ENCODE measurements at places on chromosomes 7 and 10. TPM values are rescaled to one million over a fixed set of nuclear protein-coding genes. Genes with fewer than 3 reads are reported as not detected.

- peak; percentile 30 for DNase-seq
Observed at GRCh38 chr7:157457355-157458253, 120.8 kb downstream of the DNAJB6 start.

GRCh38 chr10:58856508-58857240 is 319.8 kb upstream of the PHYHIPL start:
- DNase-seq = peak; percentile 52

- no peak for DNase-seq
Observed at GRCh38 chr7:45653209-45653907, 79.2 kb downstream of the ADCY1 start.

DNA sequence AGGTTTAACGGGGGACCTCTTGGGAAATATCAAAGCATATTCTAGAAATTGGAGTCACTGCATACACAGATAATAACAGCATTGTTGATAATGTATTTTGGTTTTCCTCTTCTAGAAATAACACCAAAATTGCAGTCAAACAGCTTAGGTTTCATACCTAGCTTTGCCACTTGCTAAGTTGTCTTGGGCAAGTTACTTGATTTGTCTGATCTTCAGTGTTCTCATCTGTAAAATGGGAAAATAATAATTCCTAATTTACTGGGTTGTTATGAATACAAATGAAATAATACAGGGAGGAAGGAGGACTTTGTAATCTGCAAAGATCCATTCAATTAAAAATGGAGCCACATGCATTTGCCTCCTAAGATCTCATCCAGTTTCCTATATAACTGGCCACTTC is 20.3 kb upstream of the NUP205 start:
- DNase-seq = no peak

DNA sequence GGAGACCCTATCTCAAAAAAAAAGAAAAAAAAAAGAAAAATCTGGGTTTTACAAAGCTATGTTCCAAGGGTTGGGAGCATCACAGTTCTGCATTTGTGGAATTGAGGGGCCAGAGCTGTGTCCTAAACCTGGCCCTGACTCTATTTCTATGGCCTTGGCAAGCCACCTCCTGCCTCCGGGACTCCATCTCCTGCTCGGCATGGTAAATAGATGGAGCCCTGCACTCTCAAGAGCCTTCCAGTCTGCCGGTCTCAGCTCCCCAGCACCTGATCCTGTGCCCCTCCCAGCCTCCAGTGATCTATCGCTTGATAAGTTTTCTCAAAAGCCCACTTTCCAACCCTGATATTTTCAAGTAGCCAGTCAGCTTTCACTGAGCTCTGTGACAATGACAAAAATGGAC is 43.0 kb downstream of the KCNH2 start:
- DNase-seq = no peak

GRCh38 chr7:1521456-1521855 is 9.0 kb upstream of the MAFK start:
- no peak for DNase-seq

DNA sequence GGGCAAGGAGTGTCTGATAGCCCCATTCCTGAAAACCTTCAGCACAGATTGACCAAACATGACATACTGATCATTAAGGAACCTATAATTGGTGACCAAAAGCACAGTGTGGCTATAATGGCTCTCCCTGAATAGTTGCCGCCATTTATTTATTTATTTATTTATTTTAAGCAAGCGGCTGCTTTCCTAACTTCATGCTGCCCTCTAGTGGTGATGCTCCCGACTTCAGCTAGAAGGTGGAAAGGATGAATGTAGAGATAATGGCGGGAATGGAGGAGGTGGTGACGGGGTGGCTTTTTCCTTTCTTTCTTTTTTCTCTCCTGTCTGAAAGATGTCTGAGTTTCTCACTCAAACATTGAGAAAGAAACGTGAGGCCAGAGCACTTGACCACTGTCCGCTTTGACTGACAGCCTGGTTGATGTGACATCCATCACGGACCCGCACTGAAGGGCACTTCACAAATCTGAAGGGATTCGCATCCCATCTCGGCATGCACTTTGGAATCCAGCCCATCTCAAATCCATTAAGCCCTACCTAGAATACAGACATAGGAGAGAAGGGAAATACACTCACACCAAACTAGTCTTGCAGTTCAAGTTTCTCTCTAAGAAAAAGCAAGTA is 1090.1 kb downstream of the KCNMA1 start:
- DNase-seq = peak; percentile 89

The ZMIZ2 gene
- 7.6 TPM for total RNA-seq

DNA sequence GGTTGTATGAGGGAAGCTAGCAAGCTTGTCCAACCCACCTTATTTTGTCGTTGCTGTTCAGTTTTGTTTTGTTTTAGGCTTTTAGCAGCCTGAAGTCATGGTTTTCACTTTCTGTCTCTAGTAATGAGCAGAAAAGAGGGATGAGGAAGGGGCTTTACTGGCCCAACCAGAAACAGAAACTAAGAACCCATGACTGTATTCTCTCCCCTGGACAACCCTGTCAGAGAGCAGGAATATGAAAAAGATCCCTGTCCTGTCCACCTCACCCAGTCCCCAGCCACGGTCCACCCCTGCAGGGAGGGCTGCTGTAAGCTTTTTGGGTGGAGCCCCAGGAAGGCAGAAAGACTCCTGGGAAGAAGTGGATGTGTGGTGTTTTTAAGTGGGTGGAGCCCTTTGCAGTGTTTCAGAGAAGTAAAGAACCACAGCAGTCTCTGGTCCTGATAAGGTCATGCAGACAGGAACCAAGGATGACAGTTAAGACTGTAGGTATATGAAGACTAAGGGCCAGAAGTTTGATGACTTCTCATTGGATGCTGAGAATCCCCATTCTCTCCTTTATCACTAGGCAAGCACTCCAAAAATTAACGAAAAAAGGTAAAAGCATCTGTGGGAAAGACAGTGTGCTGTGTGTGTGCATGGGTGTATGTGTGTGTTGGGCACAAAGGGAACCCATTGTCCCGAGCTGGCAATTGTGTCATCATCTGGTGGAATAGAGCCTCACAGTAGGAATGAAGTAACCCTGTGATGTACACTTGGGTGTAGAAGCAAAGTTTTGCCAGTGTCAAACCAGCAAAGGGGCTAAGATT is 13.8 kb downstream of the MRPL32 start:
- no peak for DNase-seq

DNA sequence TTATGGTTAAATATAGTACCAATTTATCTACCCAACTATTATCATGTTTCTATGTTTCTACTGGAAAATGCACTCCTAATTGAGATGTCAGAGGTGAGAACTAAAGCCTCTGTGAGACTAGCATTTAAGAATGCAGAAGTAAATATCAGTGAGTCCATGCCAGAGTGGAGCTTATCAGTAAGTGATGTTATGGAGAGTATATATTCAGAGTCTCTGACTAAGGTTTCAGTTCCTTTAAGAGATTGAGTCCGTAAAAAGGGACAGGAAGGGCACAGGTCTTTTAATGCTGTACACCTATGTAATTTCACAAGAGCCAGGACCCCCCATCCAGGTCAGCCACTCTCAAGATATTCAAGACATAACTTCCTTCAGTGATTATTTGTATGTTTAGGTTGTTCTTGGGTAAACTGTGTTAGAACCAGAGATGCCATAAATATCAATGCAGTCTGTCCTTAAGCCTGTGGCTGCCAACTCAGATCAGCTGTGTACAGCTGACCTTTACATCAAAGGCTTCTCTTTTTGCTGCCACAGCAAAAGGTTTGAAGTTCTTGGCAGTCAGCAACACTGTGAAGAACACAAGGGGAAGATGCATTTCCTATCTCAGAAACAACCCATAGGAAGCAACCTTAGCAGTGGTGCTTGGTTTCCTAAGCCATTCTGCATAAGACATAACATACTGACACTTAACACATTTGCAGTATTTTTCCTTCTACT is 244.8 kb downstream of the BICC1 start:
- no peak for DNase-seq

The CPVL gene
- 56.6 TPM for total RNA-seq

- no peak for DNase-seq
Observed at GRCh38 chr10:110258542-110258941, 46.2 kb downstream of the SMNDC1 start.

- DNase-seq = no peak
Observed at GRCh38 chr10:16632996-16633395, 111.3 kb upstream of the C1QL3 start.

DNA sequence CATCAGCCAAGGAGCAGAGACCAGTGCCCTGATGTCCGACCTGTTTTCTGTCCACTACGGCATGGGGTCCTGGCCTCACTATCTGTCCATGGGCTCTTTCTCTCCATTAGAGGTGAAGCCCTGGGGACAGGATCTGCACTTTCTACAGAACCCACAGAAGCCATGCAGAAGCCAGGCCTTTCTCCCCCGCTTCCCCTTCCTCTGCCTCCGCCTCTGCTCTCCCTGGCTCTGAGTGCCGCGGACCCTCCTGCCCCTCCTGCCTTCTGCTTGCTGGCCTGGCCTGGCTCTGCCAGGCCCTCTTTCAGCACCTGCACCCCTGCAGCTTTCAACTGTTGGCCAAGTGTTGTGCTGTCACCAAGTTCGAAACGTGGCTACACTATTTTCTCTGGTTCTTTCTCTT is 439.8 kb upstream of the ZMIZ1 start:
- DNase-seq = no peak

The TRDMT1 gene
- total RNA-seq = 26.4 TPM

- DNase-seq = no peak
Observed at GRCh38 chr10:76997631-76998030, 640.0 kb downstream of the KCNMA1 start.

The RARRES2 gene
- 0.19 TPM for total RNA-seq

DNA sequence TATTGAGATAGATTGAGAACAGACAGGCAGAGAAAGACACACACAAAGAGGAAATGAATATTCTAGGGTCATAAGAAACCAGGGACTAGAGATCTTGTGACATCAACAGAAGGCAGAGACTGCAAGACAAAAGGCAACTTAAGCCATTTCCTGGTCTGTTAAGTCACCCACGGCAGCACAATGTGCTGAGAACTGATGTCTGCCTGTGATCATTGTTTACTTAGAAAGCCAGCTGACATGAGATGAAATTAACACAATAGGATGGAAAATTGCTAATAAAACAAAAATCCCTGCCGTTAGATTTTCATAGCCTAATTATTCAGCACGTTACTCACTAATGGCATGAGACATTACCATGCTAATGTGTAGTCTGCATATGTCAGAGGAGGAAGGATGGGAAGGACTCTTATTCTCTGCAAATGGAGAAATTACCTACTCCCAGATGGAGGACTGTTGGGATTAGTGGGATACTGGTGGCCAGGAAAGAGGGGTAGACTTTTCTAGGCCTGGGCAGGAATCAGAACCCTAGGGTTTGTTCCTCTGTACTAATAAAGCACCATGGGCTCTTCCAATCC is 191.3 kb upstream of the PODXL start:
- DNase-seq = peak; percentile 25

DNA sequence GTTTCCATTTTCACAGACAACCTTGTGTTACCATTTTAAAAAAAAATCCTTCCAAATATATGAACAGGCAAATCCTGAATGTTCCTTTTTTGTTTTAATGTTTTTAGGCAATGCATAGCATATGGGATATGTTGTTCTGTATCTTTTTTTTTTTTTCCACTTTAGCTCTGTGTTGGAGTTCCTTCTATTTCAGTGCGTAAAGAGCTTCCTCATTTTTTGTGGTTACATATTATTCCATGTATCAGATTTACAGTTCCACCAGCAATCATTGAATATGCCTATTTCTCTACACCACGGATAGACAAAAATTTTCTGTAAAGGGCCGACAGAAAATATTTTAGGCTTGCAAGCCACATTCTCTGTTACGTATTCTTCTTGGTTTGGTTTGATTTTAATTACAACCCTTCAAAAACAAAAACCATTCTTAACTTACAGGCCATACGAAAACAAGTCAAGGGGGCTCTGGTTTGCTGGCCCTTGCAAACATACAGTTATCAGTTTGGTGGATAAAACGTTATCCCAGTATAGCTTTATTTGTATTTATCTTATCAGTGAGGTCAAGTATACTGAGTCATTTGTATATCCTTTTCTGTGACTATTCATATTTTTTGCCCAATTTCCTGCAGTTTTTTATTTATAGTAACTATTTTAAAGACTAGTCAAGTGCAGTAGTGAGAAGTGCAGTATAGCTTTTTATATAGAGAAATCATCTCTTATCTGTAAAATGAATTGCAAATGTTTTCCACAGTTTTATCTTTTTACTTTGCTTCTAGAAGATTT is 55.7 kb downstream of the RALA start:
- DNase-seq = no peak

DNA sequence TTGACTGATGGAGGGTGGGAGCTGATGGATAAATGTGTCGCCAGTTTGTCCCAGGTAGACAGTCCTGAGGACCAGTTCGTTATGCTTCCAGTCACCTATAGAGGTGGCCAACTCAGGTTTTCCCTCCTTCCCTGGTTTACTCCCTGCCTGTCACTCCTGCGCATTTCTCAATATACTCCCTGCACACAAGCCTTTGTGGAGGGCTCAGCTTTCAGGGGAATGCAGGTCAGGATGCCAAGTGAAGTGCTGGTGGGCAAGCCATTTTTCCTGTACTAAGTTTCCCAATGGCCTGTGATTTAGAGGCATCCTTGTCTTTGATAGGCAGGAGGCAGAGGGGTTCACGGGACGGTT is 473.5 kb upstream of the ZMIZ1 start:
- DNase-seq = no peak

The GPC2 gene
- 61.0 TPM for total RNA-seq

The DUS4L gene
- 21.8 TPM for total RNA-seq

The MSS51 gene
- 2.2 TPM for total RNA-seq

DNA sequence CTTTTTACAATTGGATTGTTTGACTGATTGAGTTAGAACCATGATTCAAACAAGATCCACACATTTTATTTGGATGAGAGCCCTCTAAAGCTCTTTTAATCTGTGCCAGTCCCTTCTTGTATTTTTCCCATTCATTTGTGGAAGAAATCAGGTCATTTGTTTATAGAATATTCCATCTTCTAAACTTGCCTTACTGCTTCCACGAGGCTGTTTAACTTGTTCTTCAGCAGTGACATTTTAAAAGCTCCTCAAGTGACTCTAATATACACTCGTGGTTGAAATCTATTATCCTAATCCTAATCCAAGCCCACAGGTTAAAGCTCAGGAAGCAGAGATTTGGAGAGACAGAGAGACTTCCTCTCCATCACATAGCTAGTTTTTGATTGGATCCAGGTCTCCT is 155.4 kb upstream of the SVIL start:
- DNase-seq = no peak

The CNTNAP2 gene
- 110 TPM for total RNA-seq

- no peak for DNase-seq
Observed at GRCh38 chr10:57983281-57983791, 284.4 kb downstream of the IPMK start.

GRCh38 chr7:74395745-74396311 is 57.9 kb upstream of the GTF2IRD1 start:
- DNase-seq = no peak

The HOXA10 gene
- not detected for total RNA-seq

DNA sequence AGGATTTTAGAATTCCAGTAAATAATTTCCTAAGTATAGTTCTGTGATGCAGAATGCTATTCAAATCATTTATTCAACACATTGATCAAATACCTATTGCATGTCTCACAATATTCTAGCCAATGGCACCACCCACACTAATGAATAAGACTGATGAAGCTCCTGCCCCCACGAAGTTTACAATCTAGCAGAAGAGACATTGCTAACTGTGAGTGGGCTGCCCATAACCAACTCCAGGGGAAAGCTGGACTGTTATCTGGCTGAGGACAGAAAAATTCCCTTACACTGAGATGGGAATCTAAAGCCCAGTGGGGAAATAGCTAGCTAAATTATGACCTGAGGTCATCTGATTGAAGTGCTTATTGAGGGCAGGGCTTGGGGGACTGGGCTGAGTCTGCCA is 128.8 kb upstream of the LYZL2 start:
- no peak for DNase-seq

Data from neural progenitor cell (in vitro differentiated cells).